ENCODE measurements at places on chromosomes 6 and 20. TPM values are rescaled to one million over a fixed set of nuclear protein-coding genes. Genes with fewer than 3 reads are reported as not detected.

The C20orf144 gene
- not detected for total RNA-seq

The SYNE1 gene
- 160 TPM for total RNA-seq

The FKBP1C gene
- 0.50 TPM for total RNA-seq

The ATP9A gene
- total RNA-seq: 49.3 TPM

The PNPLA1 gene
- total RNA-seq: not detected

The SNAP25 gene
- total RNA-seq: 0.47 TPM

The RAD21L1 gene
- not detected for total RNA-seq

The OR2B6 gene
- total RNA-seq: not detected

The RBM24 gene
- total RNA-seq: 4.7 TPM

The SLC22A2 gene
- not detected for total RNA-seq

The SLC24A3 gene
- 13.5 TPM for total RNA-seq

The PTK6 gene
- total RNA-seq: 0.13 TPM

The PACRG gene
- total RNA-seq: 7.0 TPM

The SLC35D3 gene
- not detected for total RNA-seq

The PRRT1 gene
- 4.8 TPM for total RNA-seq

The OR10C1 gene
- not detected for total RNA-seq

The SLCO4A1 gene
- 19.4 TPM for total RNA-seq

GRCh38 chr6:36546308-36546919 lies 865 bp downstream of the STK38 start:
- ATAC-seq: peak; percentile 6

DNA sequence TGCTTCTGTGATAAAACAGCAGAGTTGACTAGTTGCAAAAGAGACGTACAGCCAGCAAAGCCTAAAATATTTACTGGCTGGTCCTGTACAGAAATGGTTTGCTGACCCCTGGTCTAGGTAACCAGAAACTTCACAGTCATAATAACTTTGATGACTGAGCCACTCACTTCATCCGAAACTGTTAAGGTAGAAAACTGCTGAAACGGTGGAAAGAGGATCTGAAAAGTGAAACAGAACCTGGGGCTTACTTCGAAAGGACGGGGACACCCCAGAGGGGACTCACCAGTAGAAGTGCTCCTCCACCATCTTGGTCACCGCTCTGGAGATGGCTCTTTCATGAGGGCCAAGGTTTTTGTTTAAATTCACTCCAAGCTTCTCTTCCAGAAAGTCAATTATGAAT lies 16.4 kb downstream of the FAXC start:
- ATAC-seq: no peak

GRCh38 chr6:11007715-11008608 lies 36.1 kb downstream of the ELOVL2 start:
- ATAC-seq: no peak

- no peak for ATAC-seq
Observed at GRCh38 chr6:90249458-90249857, 47.2 kb downstream of the BACH2 start.

GRCh38 chr6:88599571-88599970 lies 363.8 kb downstream of the RNGTT start:
- no peak for ATAC-seq

DNA sequence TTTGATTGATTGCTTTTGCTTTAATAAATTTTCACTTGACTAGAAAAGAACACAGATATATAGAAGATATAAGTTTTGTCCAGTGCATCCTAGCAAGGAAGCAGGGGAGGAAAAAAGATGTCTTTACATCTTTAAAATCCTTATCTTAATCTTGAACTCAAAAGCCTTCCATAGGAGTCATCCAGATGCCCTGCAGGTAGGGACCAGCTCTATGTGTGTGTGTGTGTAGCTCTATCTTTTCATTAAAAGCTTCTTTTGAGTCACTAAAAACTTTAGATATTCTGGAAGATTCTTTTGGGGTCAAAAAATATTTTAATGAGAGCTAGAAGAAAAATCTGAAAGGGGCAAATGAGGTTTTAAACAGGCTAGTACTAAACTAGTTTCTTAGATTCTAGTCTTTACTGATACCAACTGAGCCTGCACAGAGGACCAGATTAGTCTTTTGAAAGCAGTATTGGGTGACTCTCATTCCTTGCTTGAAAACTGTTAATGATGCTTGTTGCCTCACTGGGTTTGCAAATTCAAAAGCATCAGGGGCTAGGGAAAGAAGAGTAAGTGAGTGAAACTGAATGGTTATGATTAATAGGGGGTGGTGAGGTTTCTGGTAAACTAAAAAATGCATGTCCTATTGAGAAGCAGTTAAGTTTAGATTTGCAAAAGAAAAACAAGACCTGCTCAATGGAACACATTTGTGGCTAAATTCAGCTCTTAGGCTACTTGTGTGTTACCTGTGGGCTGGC lies 40.6 kb upstream of the JAG1 start:
- no peak for ATAC-seq

- peak; percentile 99 for ATAC-seq
Observed at GRCh38 chr6:108074359-108075144, at the start of gene OSTM1. TSS of gene OSTM1 (minus strand) at chr6:108074741. CDS start at chr6:108074651, 90 bp downstream.

DNA sequence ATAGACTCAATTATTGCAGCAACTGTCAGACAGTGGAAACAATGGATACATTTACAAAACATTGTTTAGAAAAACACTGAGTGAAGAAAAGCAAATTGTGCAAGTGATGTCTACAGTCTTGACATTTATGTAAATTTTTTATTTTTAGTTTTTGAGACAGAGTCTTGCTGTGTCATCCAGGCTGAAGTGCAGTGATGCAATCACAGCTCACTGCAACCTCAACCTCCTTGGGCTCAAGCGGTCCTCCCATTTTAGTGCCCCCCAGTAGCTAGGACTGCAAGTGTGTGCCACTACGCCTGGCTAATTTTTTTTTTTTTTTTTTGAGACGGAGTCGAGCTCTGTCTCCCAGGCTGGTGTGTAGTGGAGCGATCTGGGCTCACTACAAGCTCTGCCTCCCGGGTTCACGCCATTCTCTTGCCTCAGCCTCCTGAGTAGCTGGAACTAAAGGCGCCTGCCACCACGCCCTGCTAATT lies 9.7 kb downstream of the CNBD2 start:
- no peak for ATAC-seq

GRCh38 chr6:158468666-158469065 lies 91.2 kb upstream of the TMEM181 start:
- no peak for ATAC-seq

- ATAC-seq: no peak
Observed at GRCh38 chr6:28711788-28712341, 186.2 kb downstream of the GPX5 start.

DNA sequence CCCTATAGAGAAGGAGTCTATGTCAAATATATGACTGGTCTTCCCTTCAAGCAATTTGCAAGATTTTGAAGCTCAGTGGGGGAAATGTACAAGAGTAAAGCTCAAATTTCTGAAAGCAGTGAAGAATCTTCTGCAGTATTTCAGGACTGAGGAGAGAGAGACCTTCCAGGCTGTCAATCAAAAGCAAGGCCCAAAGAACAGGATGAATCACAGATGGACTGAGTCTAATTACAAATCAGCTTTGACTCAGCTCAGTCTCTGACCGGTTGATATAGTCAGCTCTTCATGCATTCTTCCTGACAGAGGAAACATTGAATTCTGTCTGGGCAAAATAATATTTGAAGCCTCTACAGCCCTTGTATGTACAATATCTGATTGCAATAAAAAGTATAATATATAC lies 7.7 kb upstream of the HTR1B start:
- no peak for ATAC-seq

- no peak for ATAC-seq
Observed at GRCh38 chr20:24736131-24736843, 212.8 kb upstream of the CST7 start.

DNA sequence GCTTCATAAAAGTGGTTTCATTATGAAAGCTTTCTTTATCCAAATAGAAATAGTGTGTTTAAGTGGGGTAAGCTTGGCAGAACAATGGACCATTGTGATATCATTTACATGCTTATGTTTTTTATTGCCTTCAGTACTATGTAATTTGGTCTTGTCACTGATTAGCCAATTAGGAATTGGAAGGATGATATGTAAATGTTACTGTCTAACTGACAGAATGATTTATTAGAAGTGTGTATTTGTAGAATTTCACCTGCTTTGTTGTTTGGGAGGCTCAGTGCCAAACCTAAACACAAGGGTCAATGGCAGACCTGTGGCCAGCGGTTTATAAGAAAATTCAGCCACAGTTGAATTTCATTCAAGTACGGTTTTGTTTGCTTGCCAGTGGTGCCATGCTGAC lies 39.0 kb downstream of the AIG1 start:
- no peak for ATAC-seq

DNA sequence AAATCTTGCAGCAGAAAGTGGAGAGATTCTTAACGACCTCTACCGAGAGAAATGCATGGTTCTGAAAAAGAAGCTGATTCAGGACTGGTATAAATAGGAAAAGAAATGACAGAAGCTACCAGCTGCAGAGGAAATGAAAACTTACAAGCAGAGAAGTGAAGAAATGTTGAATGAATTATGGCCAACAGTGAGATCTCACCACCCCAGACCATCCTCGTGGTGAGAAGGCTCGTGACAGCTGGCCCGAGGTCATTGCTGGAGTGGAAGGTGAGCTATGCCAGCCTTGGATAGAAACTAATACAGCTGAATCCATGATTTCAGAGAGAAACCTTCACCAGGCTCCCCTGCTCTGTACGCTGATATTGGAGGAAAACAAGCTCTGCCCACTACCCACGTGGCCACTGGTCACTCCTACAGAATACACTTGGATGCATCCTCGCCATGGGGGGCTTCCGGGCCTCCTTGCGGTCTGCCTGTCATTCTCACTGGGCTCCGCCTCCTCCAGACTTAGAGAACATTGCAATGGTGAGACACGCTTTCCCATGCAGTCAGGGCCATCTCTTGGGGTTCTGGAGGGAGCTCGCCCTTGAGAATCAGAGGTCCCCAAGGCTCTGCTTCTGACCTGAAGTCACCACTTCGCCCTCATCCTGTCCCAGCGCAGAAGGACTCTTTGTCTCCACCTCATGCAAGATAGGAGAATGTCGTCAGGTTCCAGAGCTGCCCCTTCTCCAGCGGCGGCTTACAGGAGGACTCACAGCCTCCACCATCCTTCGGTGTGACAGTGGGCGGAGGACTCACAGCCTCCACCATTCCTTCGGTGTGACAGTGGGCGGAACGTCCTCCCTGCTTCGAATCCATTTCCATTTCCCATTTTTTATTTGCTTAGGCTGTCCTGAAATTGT lies 10.6 kb upstream of the TUBB2B start:
- peak; percentile 46 for ATAC-seq

DNA sequence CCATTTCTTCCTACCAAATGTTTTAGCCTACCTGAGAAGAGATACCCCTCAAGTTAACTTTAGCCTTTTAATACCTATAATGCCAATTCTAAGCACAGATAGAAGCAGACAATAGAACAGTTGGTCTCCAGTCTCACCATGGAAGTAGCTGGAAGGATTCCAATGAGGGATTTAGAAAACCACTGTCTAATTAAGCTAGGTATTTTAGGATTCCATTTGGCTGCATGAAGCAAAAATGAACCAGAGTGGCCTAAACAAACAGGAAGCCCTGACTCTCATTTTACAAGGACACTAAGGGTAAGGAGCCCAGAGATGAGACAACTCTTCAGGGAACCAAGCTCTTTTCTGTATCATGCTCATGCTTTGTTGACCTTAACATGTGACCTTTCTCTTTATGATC lies 199.2 kb downstream of the ALDH8A1 start:
- no peak for ATAC-seq

GRCh38 chr6:134443009-134443408 lies 125.1 kb upstream of the SGK1 start:
- no peak for ATAC-seq

- no peak for ATAC-seq
Observed at GRCh38 chr6:44498436-44498835, 110.9 kb downstream of the CDC5L start.

DNA sequence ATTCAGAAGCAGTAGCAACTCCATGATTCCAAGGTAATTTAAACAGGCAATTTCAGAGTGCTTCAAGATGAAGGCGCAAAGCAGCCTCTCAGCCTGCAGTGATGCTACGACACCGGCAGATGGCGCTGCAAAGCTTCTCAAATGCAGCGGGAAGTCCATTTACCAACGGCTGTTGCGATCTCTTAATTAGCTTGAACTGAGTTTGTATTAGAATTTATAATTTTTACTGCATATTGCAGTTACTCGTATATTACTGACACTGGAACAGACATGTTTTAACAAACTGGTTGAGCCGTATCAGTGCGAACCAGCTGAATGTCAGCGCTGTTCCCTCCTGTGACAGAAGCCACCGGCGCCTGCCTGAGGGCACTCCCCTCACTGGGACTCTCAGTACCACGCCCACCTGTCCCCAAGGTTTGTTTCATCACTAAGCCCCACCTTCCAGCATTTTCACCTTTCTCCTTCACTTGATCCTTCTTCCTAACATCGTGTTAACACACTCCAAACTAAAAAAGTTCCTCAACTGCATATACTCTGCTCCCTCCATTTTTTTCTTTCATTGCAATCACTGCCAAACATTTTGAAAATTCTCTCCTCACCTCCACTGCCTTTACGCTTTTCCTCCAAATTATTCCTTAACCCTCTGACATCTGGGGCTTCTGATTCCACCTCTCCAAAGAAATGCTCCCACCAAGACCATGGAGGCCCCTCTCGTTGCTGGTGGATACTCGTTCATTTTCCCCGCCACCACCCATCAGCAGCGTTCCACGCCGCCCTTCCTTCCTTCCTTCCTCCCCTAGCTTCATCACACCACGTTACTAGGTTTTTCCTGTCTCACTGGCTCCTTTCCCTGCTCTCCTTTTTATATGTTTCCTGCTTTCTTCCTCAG lies 14.5 kb downstream of the GNL1 start:
- ATAC-seq: peak; percentile 77

DNA sequence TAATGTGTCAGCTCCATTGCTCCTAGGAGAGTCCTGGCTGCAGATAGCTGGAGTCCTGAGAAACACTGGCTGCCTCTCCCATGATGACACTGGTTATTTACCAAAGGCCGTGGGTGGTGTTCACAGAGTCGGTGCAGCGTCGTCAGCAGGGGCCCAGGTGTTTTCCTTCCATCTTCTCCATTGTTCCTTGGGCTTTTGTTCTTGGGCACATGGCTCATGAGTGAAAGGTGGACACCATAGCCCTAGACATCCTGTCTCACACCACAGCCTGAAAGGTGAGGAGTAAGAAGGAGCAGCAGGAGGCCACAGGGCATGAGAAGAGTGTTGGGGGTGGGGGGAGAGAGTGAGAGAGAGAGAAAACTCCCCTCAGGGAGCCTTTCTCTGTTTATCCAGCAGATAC lies 9.1 kb downstream of the CST5 start:
- ATAC-seq: no peak

DNA sequence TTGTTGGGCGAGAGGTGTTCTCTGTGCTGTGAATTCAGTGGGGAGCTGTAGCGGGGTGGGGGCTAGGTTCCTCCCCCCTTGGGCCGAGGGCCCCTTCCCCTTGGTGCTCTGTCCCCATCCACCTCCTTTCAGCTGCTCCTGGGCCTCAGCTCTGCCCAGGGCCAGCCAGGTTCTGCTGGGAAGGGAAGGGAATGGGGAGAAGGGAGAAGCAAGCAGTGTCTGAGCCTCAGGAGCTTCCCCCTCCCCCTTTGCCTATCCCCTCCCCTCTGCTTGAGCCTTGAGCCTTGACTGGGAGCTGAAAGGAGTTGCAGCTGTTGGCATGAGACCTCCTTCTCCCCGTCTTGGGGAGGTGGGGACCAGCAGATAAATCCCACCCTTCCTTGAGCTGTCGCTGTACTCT lies 576 bp upstream of the RRP36 start:
- ATAC-seq: no peak

Data from gastroesophageal sphincter (tissue), 4 donors.